ENCODE measurements at places on chromosomes 5 and 9. TPM values are rescaled to one million over a fixed set of nuclear protein-coding genes. Genes with fewer than 3 reads are reported as not detected.

The HEMGN gene
- not detected for total RNA-seq

The CATSPER3 gene
- total RNA-seq, result 0.41 TPM

The ELAVL2 gene
- total RNA-seq, result not detected

The SLC45A2 gene
- not detected for total RNA-seq

The QRFP gene
- total RNA-seq, result not detected

All from A549 treated with Mapracorat at 1 μM for 4 hours (cell line).